Central memory CD8-positive, alpha-beta T cell (primary cell): ENCODE measurements at places on chromosomes 6 and 20.

GRCh38 chr6:125485757-125486156 is 184.0 kb upstream of the HDDC2 start:
- H3K36me3 ChIP-seq, result no peaks in the 10 kb centered on the region
- no peak for DNase-seq
- no peaks in the 10 kb centered on the region for H3K4me1 ChIP-seq
- peaks cover 52% of the 10 kb centered on the region for H3K27me3 ChIP-seq
- H3K4me3 ChIP-seq, result no peak overlapping the region

DNA sequence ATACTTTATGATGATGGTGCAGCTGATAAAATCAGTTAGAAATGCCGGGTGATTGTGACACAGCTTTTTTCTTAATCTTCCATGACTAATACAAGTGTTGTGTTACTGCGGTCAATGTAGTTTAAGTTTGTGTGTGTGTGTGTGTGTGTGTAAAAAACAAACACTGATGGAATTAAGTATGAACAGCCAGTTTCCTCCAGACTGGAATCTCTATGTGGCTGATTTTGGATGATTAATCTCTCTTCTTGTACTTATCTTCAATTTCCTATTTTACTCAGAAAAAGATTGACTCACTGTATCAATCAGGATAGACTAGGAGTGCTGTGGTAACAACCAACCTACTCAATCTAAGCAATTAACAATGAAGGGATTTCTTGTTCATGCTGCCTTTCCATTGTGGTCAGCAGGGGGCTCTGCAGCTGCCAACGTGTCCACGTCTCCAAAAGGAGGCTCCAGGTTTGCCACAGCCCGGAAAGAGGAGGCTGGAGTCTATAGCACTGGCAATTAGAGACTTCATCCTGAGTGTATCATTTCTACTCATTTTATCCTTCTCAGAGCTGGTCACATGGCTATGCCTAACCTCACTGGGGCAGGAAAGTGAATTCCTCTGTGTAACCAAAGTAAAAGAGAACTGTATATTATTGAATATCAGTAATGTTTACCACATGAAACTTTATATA is 107.7 kb downstream of the CD109 start:
- H3K4me3 ChIP-seq, result no peak overlapping the region
- H3K27me3 ChIP-seq, result no peaks in the 10 kb centered on the region
- no peaks in the 10 kb centered on the region for H3K4me1 ChIP-seq
- DNase-seq, result no peak

DNA sequence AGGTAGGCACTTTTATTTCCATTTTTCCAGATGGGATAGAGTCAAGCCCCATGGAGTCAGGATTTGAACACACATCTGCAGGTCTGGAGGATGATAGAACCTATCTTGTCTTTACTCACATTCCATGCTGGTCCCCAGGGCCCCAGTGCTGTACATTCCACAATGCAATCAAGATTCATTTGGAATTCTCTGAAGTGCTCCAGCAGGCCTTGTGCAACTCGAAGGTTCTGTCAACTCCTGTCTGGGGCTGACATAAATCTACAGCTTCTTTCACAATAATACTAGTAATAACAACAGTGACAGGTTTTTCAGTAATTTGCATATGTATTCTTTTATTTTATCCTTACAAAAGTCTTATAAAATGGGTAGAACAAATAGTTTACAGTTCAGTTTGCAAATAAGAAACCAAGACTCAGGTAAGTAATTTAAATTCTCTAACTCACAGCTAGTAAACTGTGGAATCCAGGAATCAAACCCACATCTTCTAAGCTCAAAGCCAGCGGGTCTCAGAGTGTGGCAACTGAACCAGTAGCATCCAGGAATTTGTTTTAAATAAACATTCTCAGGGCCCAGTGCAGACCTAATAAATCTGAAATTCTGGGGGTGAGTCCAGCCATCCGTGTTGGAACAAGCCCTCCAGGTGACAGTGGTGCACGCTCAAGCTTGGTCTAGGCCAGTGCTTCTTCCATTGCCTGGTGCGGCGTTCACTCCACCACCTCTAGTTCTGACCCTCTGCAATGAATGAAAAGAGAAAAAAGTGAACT is 137.0 kb upstream of the TNFAIP3 start:
- no peaks in the 10 kb centered on the region for H3K4me1 ChIP-seq
- H3K27ac ChIP-seq, result no peak overlapping the region
- H3K27me3 ChIP-seq, result peaks cover 15% of the 10 kb centered on the region
- H3K36me3 ChIP-seq, result peaks cover 2% of the 10 kb centered on the region

DNA sequence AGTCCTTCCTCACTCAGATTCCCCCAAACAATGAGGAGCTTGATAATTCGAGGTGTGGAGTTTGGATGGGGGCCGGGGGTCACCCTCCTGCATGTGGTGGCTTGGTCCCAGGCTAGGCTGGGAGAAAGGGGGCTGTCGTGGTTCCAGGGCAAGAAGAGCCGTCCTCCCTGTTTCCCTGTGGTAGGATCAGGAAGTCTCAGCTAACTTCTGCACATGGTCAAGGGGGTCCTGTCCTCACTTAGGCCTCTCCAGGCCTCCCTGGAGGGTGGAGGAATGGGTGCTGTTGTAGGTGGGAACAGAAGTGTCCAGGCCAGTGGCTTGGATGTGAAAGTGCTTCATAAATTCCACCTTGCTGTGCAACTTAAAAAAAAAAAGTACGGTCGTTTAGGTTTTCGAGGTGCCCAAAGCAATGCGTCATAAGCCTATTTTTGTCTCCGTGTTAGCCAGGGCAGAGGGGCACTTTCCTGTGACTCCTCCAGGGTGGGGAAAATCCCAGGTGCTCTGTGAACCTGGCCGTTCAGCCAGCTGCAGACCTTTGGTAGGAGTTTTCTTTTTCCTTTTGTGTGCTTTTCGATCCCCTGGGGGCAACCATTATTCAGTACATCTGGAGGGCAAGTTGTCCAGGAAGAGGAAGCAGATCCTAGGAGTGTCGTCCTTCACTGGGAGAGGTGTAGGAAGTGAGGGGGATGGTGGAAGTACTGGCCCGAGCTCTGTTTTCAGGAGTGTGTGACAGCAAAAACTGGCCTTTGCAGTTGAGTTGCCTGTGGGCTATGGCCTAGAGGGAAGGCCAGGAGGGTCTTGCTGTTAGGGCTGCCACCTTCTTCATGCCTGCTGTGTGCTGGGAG is 9.6 kb downstream of the IGF2R start:
- H3K36me3 ChIP-seq, result no peaks in the 10 kb centered on the region
- peaks cover 97% of the 10 kb centered on the region for H3K4me1 ChIP-seq
- H3K27me3 ChIP-seq, result no peaks in the 10 kb centered on the region
- peak overlapping the region; percentile 76 for H3K4me3 ChIP-seq
- H3K27ac ChIP-seq, result peak overlapping the region; percentile 93

DNA sequence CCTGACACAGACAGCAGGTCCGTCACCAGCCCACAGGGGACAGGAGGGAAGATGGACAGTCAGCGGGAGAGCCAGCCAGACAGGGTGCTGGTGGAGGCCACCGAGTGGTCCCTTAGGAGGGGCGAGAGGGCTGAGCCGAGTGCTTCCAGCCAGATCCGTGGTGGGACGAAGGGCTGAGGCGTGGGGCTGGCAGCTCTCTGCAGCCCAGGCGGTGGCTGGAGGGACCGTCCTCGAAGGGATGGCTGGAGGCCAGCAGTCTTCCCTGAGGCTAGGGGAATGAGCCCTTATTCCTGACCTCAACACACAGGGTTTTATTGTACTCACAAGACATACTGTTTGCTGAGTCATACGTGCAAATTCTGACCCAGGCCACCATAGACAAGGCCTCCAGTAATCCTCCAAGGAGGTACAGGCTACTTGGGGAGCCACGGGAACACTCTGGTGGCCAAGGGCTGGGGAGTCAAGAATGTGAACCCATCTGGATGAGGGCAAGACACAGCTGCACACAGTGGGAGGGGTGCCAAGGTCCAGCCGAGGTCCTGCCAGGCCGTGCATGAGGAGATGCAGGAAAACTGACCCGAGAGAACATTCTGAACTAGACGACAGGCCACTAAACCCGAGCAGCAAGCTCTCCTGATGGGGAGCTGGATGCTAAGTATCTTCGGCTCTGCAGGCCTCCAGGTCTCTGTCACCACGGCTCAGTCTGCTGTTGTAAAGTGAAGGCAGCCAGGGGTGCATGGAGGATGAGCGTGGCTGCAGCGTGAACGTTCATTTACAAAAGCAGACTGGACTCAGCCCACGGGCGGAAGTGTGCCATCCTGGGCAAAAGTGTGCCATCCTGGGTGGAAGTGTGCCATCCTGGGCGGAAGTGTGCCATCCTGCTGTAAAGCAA is 242.5 kb downstream of the TTLL2 start:
- peaks cover 19% of the 10 kb centered on the region for H3K27me3 ChIP-seq
- no peaks in the 10 kb centered on the region for H3K4me1 ChIP-seq
- no peak for DNase-seq
- no peaks in the 10 kb centered on the region for H3K36me3 ChIP-seq
- H3K27ac ChIP-seq, result no peak overlapping the region

- H3K4me1 ChIP-seq, result no peaks in the 10 kb centered on the region
- DNase-seq, result no peak
- H3K4me3 ChIP-seq, result no peak overlapping the region
- peaks cover 10% of the 10 kb centered on the region for H3K36me3 ChIP-seq
- H3K27me3 ChIP-seq, result no peaks in the 10 kb centered on the region
- H3K27ac ChIP-seq, result no peak overlapping the region
Observed at GRCh38 chr6:143823548-143823947, 19.6 kb upstream of the LTV1 start.

DNA sequence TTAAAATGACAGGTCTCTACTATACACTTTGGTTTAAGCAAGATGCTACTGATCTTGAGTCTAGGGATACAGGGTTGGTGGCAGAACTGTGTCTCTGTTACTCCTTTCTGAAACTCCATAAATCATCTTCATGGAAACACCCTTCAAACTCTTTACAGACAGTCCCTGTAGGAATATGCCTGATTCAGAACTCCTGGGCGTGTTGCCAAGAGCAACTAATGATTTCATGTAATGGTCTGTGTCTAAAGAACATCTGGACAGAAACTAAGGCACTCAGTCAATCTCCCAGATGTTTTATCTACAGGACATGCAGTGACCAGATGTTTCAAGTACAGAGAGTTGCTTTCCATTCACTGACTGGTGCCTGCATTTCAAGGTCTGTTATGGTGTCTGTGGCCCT is 464.4 kb upstream of the CHD6 start:
- no peak overlapping the region for H3K4me3 ChIP-seq
- H3K27ac ChIP-seq, result no peak overlapping the region
- no peaks in the 10 kb centered on the region for H3K36me3 ChIP-seq
- H3K27me3 ChIP-seq, result no peaks in the 10 kb centered on the region

DNA sequence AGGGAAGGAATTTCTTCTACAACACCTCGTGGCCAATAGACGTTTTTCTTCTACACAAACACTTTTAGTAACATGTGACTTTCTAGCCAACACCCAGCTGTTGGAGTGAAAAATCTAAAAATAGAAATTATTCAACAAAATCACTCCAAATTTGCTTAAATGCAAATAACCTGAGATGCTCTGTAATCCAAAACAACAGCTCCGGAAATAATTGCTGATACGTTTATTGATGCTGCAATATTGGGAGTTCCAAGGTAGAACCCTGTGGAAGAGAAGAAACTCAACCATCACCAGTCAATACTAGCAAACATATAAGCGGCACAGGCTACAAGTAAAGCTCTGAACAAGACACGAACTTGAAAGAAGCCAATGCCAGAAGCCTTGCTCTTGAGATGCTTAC is 230.6 kb downstream of the ALDH8A1 start:
- H3K27me3 ChIP-seq, result peaks cover 44% of the 10 kb centered on the region
- H3K27ac ChIP-seq, result no peak overlapping the region
- no peak for DNase-seq
- H3K4me3 ChIP-seq, result no peak overlapping the region
- H3K36me3 ChIP-seq, result no peaks in the 10 kb centered on the region

DNA sequence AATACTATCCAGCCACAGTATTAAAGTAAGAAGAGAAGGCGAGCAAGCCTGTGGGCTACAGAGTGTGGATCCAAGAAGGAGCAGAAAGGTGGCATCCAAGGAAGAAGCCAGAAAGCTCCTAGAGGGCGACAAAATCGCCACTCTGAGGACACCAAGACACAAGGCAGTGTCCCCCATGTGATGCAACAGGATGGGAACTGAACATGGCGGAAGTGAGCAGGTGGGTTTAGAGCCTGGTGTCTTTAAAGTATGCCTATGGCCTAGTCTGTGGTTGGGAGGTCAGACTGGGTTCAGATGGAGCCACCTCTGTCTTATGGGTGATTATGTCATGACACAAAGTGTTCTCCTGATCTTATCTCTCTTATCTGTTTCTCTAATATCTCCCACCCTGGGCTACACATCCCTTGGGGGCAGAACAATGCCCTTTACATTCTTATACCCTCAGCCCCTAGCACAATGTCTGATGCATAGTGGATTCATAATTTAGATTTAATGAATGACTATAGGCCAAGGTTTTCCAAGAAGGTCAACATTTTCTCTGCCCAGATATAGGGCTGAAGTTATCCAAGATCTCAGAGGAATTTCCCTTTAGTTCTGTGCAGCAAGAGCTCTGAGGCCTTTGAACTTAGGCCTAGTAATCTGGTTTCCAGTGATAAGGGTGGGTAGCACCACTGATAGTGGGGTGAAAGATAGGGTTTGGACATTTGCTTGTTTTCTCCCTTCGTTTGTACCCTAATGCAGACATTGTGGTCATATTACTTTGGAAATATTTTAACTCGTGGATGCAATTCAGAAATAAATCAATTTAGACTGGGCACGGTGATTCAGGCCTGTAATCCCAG is 167.3 kb upstream of the AKIRIN2 start:
- peaks cover 40% of the 10 kb centered on the region for H3K27me3 ChIP-seq
- DNase-seq, result no peak
- no peaks in the 10 kb centered on the region for H3K4me1 ChIP-seq

- H3K4me1 ChIP-seq, result peaks cover 11% of the 10 kb centered on the region
- H3K4me3 ChIP-seq, result no peak overlapping the region
- H3K36me3 ChIP-seq, result no peaks in the 10 kb centered on the region
- no peak for DNase-seq
Observed at GRCh38 chr6:37238381-37238780, 19.2 kb upstream of the TBC1D22B start.

DNA sequence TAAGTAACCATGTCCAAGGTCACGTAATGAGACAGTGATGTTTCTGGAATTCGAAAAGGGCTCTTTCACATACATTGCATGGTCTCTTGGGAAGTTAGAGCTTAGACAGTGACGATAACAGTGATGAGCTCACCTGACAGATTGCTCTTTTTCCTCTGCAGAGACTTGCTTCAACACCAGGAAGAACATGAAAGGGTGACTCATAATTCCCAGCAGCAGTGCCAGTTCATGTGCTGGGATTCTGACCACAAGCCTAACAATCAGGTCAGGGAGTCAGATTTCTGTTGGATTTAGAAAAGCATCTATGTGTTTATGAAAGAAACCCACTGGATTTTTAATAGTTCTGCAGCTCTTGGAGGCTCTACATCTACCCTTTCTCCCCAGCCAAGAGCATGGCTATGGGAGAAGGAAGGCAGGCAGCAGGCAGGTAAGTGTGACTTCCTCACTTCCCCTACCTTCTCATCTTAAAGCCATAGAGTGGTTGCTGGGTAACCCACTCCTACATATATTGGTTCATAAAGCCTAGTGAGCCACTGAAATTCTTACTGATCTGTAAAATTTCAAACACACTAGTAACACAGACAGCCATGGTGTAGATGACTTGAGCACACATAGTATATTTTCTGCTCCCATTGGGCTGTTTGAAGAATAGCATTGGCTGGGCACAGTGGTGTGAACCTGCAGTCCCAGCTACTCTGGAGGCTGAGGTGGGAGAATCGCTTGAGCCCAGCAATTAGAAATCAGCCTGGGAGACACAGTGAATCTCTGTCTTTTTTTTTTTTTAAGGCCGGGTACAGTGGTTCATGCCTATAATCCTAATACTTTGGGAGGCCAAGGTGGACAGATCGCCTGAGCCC is 44.4 kb upstream of the LOC128125822 start:
- H3K27ac ChIP-seq, result no peak overlapping the region
- H3K4me1 ChIP-seq, result peaks cover 15% of the 10 kb centered on the region

GRCh38 chr6:16800341-16800740 is 39.1 kb upstream of the ATXN1 start:
- DNase-seq, result no peak
- no peak overlapping the region for H3K27ac ChIP-seq
- H3K36me3 ChIP-seq, result no peaks in the 10 kb centered on the region
- H3K4me3 ChIP-seq, result no peak overlapping the region
- H3K27me3 ChIP-seq, result no peaks in the 10 kb centered on the region
